Stimulated activated CD8-positive, alpha-beta memory T cell treated with anti-CD3 and anti-CD28 coated beads, Interleukin-2, amount 100 ng/mL, for 1 hour (primary cell): ENCODE measurements at places on chromosomes 7 and 10.

DNA sequence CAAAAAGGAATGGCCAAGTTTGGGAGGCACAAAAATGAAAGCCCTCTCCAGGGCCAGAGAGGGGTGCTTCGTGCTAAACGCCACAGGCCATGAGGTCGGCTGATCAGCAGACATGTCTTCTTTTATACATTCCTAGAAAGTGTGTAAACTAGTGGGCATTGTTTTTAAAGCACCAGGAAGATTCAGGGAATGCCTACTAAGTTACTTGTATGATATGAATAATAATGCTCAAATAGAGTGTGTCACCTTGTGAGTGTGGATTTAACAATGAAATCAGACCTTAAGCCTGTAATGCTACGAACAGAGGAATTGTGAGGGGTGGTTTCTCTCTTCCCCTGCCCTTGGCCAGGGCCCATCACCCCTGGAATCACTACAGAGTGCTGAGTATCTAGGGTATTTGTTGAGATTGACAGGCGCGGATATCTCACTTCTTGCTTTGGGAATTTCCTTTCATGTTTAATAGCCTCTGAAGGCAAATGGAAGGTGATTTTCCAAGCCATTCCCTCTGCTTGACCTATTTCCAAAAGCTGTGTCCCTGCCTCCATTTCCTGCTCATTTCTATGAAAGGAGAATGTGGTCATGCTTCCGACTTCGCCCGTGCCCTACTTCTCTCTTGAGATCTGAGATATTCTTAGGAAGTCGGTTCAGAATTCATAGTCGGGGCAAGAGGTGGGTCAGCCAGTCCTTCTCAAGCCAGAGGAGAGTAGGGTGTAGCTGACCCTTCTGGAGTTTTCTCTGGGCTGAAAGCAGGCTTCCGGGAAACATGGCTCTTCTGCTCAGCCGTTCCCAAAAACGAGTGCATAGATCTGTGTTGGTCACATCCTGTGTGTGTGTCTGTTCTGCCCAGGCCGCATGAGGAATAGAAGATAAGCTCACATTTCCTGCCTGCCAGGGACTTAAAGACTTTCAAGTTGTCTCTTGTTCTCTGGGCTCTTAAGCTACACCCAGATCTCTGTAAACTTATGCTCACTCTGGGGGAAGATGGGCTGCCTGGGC lies 167.8 kb upstream of the ITGB1 start:
- DNase-seq: no peak

DNA sequence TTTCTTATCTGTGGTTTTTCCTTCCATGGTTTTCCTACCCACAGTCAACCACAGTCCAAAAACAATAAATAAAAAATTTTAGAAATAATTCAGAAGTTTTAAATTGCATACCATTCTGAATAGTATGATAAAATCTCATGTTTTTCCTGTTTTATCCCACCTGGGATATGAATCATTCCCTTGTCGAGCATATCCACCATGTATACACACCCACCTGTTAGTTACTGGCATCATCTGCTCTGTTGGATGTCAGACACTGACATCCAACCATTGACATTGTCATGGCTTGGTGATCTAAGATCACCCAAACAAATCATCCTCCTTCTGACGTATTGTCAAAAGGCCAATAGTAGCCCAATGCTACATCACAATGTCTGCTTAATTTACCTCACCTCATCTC lies 749.8 kb downstream of the TNS3 start:
- DNase-seq: no peak

- no peak for DNase-seq
Observed at GRCh38 chr10:63976538-63976937, 455.3 kb downstream of the REEP3 start.

- DNase-seq: no peak
Observed at GRCh38 chr10:58996866-58997265, 179.6 kb upstream of the PHYHIPL start.

- no peak for DNase-seq
Observed at GRCh38 chr10:47268696-47269095, 31.3 kb upstream of the GDF10 start.

GRCh38 chr10:228366-228765 lies 93.1 kb downstream of the ZMYND11 start:
- no peak for DNase-seq

DNA sequence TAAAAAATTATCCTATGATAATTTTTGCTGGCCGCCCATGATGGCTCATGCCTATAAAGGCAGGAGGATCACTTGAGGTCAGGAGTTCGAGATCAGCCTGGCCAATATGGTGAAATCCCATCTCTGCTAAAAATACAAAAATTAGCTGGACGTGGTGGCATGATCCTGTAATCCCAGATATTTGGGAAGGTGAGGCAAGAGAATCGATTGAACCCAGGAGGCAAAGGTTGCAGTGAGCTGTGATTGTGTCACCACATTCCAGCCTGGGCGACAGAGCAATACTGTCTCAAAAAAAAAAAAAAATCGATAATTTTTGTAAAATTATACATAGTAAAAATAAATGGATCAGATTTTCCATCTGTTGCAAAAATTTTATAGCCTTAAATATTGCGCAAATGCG lies 31.7 kb upstream of the CDK14 start:
- no peak for DNase-seq

GRCh38 chr10:121914661-121915060 lies 13.2 kb downstream of the ATE1 start:
- DNase-seq: no peak

DNA sequence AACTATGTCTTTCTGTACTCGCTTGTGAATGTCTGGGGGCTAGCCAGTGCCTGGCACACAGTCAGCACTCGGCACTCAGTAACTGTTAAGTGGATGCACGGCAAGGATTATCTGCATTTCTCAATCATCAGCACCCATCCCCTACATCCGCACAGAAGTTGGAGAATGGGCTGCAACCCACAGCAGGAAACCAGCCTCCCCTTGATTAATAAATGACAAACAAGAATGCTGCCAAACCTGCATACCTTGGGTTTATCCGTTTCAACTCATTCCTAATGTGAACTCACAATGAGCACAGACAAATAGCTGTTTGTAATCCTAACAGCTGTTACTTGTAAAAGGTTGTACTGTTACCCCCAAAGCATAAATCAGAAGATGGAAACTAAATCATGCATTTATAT lies 28.9 kb downstream of the PPP1R3C start:
- DNase-seq: no peak

DNA sequence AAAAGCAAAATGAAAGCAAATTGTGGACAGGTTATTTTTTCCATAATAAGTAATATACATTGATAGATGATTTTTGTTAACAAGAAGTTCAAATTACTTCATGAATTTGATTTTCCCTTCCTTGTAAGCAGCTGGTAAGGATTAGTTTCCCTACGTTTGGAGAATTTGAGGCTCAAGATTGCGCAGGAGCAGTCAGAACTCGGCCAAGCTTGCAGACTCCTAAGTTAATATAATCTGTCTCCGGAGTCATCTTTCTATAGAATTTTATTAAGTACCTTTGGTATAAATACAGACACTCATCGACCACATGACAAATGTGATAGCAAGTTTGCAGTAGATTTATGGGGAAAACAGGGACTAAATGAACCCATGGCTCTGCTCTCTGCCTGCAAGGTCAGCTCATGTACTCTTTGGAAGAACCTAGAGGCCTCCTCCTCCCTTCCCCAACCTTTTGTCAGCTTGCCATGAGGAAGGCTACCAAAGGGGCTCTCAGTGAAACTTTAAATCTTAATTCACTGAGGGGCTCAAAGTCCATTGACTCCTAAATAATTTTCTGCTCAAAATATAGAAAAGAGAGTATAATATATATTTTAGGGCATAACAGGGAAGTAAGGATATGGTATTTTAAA lies 89.2 kb upstream of the CTTNBP2 start:
- no peak for DNase-seq

DNA sequence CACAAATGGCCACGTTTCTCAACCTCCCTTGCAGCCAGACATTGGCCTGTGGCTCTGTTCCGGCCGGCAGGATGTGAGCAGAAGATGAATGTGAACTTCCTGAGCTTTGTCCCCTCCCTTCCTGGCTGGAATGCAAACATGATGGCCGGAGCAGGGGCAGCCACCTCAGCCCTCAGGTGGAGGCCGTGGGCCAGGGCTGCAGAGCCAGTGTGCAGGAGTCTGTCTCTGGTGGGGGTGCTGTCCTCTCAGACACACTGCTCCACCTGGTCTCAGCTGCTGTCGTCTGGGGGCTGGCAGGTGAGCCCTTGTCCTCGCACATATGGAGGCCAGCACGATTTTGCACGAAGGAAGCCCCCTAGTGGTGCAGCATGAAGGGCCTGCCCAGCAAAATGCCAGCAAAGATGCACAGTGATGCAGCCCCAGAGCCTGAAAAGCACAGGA lies 25.3 kb upstream of the PWWP2B start:
- no peak for DNase-seq

DNA sequence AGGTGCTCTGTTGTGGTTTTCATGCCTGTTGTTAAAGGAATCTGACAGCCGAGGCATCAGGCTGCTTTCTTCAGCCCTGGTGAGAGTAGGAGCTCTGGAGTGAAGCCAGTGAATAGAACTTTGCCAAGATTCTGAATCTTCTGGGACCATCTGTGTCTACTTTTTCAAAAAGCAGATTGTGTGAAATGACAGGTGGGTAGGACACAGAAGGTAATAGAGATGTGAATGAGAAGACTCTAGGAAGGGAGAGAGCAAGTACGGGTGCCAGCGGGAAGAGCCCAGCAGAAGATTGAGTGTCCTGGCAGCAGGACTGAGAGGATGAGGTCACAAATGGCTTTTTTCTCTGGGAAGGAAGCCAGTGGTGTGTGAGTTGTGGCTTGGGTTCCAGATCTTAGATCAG lies 429.2 kb downstream of the SDK1 start:
- DNase-seq: no peak
